ENCODE measurements at places on chromosomes 11 and 22. TPM values are rescaled to one million over a fixed set of nuclear protein-coding genes. Genes with fewer than 3 reads are reported as not detected.

DNA sequence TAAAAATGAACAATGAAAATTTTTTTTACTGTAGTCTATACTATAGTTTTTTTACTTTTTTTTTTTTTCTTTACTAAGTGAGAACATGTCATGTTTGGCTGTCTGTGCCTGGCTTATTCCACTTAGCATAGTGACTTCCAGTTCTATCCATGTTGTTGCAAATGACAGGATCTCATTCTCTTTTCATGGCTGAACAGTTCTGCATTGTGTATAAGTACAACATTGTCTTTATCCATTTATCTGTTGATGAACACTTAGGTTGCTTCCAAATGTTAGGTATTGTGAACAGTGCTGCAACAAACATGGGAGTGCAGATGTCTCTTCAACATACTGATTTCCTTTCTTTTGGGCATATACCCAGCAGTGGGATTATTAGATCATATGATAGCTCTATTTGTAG is 88.1 kb upstream of the CCDC90B start:
- no peak for DNase-seq

DNA sequence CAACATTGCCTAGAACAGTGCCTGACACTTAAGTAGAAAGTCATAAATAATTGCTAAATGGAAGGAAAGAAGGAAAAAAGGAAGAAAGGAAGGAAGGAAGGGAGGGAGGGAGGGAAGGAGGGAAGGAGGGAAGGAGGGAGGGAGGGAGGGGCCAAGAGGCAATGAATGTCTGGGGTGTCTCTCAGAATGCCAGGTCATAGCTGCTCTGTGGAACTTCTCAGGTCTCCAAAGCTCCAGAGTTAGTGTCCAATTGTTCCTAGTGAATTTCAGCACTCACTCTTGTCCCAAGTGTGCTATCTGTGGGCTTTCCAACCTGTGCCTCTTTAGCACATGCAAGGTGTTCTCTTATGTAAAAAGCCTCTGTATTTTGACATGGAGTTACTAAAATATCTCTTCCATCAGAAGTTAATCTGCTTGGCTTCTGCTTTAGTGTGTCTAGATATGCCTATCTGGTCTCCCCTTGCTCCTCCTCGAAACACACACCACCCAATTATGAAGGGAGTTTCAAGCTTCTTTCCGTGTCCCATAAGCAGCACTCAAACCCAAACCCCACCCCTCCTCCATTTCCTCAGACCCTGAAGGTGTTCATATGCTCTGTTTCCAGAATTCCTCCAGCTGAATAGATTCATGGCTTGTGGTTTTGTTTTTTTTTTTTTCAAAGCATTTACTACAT is 56.5 kb downstream of the FAM76B start:
- DNase-seq, result no peak

- peak; percentile 47 for DNase-seq
Observed at GRCh38 chr22:40178417-40179409, 988 bp downstream of the TNRC6B start.

DNA sequence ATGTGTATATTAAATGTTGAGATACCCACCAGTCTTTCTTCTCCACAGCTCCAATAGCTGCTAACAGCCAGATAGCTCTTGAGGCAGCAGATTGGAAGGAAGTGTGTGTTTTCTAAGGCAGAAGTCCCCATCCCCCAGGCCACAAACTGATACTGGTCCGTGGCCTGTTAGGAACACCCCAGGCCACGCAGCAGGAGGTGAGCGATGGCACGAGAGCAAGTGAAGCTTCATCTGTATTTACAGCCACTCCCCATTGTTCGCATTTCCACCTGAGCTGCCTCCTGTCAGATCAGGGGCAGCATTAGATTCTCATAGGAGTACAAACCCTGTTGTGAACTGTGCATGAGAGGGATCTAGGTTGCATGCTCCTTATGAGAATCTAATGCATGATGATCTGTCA is 12.7 kb downstream of the CCDC73 start:
- DNase-seq, result no peak

- DNase-seq, result no peak
Observed at GRCh38 chr11:114318361-114318760, 22.2 kb downstream of the NNMT start.

Gene OR10A2
- total RNA-seq, result not detected

Gene MIAT
- total RNA-seq, result 0.27 TPM

Gene OR51L1
- not detected for total RNA-seq

Gene PIH1D2
- total RNA-seq, result 1.1 TPM

Gene C22orf42
- not detected for total RNA-seq

Gene TRIM6
- 2.6 TPM for total RNA-seq
